ENCODE measurements at places on chromosomes 12 and 14. TPM values are rescaled to one million over a fixed set of nuclear protein-coding genes. Genes with fewer than 3 reads are reported as not detected.

DNA sequence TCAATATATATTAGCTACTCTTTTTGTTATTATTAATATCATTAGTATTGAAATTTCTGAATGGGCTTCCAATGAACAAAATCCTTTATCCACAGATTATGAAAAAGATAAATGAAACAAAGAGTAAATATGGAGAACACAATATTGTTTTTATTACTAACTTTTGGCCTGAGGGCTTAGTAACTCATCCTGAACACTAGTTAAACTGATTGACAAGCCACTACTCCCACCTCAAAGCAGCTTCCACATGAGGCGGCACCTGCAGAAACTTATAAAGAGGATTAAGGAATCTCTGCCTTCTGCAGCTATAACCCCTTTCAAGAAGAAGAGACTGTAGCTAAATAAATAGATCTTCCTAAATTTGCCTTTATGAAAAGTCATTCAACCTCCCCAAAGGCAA, 187.6 kb upstream of the ALG10 start:
- H3K27me3 ChIP-seq, result no peaks in the 10 kb centered on the region
- H3K27ac ChIP-seq, result no peak overlapping the region
- no peaks in the 10 kb centered on the region for H3K36me3 ChIP-seq
- no peak for DNase-seq
- no peak overlapping the region for H3K4me3 ChIP-seq

- H3K27ac ChIP-seq, result no peak overlapping the region
- H3K27me3 ChIP-seq, result no peaks in the 10 kb centered on the region
- no peak for DNase-seq
- no peak overlapping the region for H3K4me3 ChIP-seq
- H3K36me3 ChIP-seq, result no peaks in the 10 kb centered on the region
These were observed 35.1 kb downstream of the SPX start for GRCh38 chr12:21561158-21561557.

DNA sequence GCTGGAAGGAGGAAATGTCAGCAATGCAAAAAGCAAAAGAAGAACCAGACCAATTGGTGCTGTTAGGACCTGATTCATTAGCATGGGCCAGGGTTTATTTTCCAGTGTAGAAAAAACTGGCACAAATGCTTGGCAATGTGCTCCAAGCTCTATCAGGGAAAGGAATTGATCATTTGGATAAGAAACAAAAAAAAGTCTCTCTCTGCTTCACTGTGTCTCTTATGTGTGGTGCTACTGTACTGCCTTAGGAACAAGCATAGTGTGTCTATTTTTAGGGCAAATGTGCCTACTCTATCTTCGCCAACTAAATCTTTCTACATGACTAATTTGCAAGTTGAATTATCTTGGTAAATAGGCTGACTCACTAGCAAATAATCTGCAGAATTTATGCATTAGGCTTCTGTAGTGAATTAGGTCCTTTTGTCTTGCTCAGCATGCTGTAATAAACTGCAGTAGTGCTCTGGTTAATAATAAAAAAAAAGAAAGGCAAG, 236.7 kb downstream of the MDGA2 start:
- no peaks in the 10 kb centered on the region for H3K4me1 ChIP-seq
- no peaks in the 10 kb centered on the region for H3K27me3 ChIP-seq
- no peak for DNase-seq
- H3K27ac ChIP-seq, result no peak overlapping the region
- H3K36me3 ChIP-seq, result no peaks in the 10 kb centered on the region

DNA sequence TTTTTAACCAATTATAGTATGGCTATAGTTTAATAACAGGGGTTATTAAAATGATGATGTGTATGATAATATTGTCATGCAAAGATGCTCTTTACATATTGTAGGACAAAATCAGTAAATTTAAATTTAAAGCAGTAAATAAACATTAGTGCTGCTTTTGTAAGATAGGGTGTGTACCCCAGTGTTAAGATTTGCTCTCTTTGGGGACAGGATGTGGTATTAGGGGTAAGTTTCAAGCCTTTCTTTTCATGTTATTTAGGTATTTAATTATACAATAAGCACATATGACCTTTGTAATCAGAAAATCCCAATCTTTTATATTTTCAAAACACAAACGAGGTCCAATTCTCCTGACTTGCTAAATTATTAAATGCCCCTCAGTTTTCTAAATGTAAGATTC, 39.7 kb upstream of the RPH3A start:
- H3K27me3 ChIP-seq, result no peaks in the 10 kb centered on the region
- H3K27ac ChIP-seq, result no peak overlapping the region
- no peaks in the 10 kb centered on the region for H3K4me1 ChIP-seq
- H3K4me3 ChIP-seq, result no peak overlapping the region
- DNase-seq, result no peak

GRCh38 chr12:104712477-104712876, 245.6 kb downstream of the SLC41A2 start:
- H3K4me3 ChIP-seq, result no peak overlapping the region
- no peaks in the 10 kb centered on the region for H3K27me3 ChIP-seq
- no peaks in the 10 kb centered on the region for H3K36me3 ChIP-seq
- peaks cover 5% of the 10 kb centered on the region for H3K4me1 ChIP-seq
- H3K27ac ChIP-seq, result no peak overlapping the region
- no peak for DNase-seq

DNA sequence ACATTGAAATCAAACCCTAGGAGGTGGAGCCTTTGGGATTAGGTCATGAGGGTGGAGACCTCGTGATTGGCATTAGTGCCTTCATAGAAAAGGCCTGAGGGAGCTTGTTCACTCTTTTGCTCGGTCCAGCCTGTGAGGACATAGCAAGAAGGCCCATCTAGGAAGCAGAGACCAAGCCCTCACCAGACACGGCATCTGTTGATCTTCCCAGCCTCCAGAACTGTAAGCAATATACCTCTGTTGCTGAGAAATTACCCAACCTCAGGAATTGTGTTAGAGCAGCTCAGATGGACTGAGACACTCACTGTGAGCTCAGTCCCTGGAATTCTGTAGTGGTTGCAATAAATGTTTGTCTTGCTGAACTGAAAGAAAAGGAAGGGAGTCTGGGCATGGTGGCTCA, 116.2 kb upstream of the MAP1LC3B2 start:
- no peaks in the 10 kb centered on the region for H3K4me1 ChIP-seq
- no peak overlapping the region for H3K4me3 ChIP-seq
- no peak overlapping the region for H3K27ac ChIP-seq
- no peak for DNase-seq
- no peaks in the 10 kb centered on the region for H3K27me3 ChIP-seq

DNA sequence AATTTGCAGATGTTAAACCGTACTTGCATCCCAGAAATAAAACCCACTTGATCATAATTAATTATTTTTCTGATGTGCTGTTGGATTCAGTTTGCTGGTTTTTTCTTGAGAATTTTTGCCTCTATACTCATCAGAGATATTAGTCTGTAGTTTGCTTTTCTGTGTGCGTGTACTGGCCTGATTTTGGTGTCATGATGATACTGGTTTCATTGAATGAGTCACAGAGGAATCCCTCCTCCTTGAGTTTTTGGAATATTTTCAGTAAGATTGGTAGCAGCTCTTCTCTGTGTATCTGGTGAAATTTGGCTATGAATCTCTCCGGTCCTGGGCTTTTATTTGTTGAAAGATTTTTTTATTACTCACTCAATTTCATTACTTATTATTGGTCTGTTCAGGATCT, 100.4 kb upstream of the PMCH start:
- no peak for DNase-seq
- no peak overlapping the region for H3K4me3 ChIP-seq
- no peak overlapping the region for H3K27ac ChIP-seq
- no peaks in the 10 kb centered on the region for H3K27me3 ChIP-seq

- peak overlapping the region; percentile 9 for H3K4me3 ChIP-seq
- DNase-seq, result no peak
These were observed 426.0 kb downstream of the GALC start for GRCh38 chr14:87566991-87567390.

The BDKRB2 gene
- 3.3 TPM for polyA plus RNA-seq
